ENCODE measurements at places on chromosomes 3 and 15.

DNA sequence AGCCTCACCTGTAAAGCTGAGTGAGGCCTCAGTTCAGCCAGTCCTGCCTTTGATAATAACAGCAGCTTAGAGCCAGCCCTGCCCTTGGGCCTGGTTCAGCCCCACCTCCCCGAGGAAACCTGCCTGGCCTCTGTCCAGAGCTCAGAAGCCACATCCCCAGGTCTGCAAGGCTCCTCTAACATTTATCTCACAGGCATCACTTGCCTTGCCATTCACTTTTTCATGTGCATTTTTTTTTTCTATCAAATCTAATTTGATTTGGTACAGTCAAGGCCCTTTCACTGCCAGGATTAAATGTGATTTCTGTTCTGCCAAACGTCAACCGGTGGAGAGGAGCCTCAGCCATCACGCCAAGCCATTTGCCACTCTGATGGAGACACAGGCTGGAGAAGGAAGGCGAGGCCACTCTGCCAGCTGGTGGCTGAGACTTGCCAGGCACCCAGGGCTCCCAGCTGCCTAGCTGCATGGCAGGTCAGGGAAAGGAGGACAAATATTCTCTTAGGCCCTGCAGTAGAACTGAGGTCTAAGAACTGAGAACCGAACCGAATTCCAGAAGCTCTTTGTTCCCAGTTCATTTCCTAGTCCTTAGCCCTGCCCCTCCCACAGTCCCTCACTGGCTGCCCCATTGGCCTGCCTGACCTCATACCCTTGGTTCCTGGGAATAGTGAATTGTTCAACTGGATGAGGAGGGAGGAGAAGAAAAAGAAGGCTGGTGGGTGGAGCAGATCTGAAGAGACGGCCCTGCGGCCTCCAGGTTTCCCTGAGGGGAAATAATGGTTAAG lies 76.4 kb downstream of the SPSB4 start:
- DNase-seq: no peak

GRCh38 chr3:100425316-100425715 lies 24.0 kb downstream of the LNP1 start:
- no peak for DNase-seq

- no peak for DNase-seq
These were observed 3.0 kb downstream of the TMEM207 start for GRCh38 chr3:190446573-190447279.

- DNase-seq: no peak
These were observed 2.8 kb upstream of the GNAI2 start for GRCh38 chr3:50233176-50233575.

- DNase-seq: no peak
These were observed 119.9 kb downstream of the AGBL1 start for GRCh38 chr15:86199467-86200145.

DNA sequence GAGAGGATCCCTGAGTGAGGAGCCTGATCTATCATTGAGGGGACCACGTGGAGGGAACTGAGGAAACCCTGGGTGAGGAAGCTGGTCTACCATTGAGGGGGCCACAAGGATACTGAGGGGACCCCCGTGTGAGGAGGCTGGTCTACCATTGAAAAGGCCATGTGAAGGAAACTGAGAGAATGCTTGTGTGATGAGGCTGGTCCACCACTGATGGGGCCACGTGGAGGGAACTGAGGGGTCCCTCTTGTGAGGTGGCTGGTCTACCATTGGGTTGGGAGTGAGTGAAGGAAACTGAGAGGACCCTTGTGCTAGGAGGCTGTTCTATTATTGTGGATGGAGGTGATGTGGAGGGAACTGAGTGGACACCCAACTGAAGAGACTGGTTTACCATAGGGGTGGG lies 161.3 kb downstream of the FBLN2 start:
- DNase-seq: no peak

GRCh38 chr3:49081429-49081828 lies 12.4 kb downstream of the QRICH1 start:
- DNase-seq: no peak

- no peak for DNase-seq
These were observed 121.3 kb downstream of the RPLP1 start for GRCh38 chr15:69573815-69574475.

- no peak for DNase-seq
These were observed 75.5 kb upstream of the CBLB start for GRCh38 chr3:105944276-105944675.

DNA sequence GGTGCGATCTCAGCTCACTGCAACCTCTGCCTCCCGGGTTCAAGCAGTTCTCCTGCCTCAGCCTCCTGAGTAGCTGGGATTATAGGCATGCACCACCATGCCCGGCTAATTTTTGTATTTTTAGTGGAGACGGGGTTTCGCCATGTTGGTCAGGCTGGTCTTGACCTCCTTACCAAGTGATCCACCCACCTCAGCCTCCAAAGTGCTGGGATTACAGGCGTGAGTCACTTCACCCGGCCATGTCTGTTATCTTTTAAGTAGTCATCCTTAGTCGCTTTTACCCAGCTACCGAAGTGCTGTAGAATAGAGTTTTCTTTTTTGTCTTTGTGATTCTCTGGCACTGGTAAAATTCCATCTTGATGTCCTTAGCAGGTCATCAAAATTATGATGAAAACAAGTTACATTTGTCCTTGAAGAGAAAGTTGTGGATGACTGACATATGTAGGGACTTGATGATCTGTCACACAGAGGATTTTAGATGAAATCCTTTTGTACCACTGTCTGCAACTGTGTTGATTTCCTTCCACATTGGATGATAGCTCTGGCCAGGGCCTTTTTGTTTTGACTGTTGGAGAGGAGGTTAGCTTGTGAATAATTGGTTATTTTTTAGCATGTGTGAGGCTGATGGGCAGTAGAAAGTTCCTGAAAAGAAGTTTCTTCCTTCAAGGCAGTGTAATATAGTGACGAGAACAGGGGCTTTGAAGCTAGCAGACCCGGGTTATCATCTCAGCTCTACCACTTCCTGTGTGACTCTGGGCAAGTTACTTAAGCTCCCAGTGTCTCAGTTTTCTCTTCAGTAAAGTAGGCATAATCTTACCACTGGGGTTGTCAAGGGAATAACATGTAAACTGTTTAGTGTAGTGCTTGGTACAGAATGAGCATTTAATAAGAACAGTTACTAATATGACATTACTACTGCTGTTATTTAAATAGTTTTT lies 18.8 kb downstream of the ATG7 start:
- DNase-seq: no peak

- no peak for DNase-seq
These were observed 461.9 kb downstream of the AGBL1 start for GRCh38 chr15:86541540-86541939.

DNA sequence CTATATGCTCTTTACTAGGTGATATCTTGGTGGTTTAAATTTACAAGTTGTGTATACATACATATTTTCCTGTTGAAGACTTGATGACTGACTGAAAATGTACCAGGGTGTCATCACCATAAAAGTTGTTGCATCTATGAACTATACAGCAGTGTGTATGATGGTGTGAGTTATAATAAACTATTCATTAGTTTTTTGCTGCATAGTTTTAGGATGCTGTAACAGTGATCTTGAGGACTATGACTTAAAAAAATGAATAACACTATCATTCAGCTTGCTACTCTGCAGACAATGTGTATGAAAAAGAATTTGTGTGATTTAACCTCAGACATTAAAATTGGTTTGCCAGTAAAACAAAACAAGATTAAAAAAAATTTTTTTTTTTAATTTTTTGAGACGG lies 49.0 kb downstream of the UBE2E2 start:
- DNase-seq: no peak

- DNase-seq: no peak
These were observed 184.3 kb downstream of the PLCH1 start for GRCh38 chr3:155560594-155560993.

All from NCI-H187 treated with DMSO at 0.1 percent for 48 hours (cell line).